ENCODE measurements at places on chromosomes 2 and 18.

DNA sequence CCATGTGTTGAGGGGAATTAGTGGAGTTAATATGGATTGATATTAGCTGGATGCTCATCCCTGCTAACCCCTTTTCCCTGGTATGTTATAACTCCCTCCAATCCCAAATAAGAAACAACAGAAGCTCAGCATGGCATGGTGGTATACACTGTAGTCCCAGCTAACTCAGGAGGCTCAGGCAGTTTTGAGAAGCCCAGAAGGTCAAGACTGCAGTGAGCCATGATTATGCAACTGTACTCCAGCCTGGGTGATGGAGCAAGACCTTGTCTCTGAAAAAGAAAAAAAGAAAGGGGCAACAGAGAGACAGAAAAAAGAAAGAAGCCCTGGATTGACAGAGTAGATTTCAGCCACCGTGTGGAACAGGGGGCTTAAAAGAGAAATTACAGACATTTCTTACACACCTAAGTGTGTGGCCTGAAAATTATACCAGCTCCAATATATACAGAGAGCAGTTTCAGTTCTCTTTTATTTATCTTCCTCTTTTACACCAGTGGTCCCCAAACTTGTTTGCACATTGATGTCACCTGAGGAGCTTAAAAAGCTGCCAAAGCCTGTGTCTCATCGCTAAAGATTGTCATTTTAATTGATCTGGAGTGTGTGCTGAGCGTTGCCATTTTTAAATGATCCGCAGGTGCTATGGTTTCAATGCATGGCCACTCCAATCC lies 203.6 kb downstream of the UBE2E3 start:
- DNase-seq, result no peak

GRCh38 chr2:116513991-116514390 lies 1300.5 kb upstream of the DDX18 start:
- DNase-seq, result no peak

- no peak for DNase-seq
These were observed 32.3 kb downstream of the FOSL2 start for GRCh38 chr2:28424799-28425463.

- no peak for DNase-seq
These were observed 51.6 kb downstream of the SPP2 start for GRCh38 chr2:234102112-234102511.

DNA sequence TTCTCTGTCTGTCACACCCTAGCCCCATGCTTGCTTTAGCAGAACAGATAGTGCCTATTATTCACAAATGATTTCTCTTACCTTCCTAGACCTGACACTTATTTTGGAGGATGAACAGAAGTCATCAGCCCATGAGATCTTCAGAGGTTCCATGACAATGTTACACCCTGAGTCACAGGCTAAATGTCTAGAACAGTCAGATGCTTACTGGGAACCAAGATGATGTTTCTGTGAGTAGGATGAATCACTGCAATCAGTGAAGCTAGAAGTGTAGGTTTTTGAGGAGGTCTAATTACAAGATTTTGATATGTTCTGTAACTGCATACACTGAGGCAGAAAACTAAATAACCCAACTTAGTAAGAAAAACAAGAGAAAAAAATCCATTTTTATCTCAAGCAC lies 123.0 kb upstream of the THUMPD2 start:
- DNase-seq, result no peak

DNA sequence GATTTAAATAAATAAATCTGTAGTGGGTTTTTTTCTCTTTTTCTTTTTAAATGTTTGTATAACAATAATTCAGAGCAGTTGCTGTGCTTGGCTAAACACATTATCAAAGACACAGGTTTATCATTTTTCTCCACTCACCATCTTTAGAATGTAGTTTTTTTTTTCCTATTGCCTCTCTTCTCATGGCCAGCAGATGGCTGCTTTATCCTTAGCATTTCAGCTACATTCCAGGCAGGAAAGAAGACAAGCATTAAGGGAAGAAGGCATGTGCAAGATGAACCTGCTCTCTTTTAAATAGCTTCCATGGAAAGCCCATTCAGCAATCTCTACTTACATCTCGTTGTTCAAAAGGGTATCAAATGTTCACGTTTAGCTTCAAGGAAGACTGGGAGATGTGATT lies 42.6 kb downstream of the ARHGAP15 start:
- DNase-seq, result peak; percentile 34

DNA sequence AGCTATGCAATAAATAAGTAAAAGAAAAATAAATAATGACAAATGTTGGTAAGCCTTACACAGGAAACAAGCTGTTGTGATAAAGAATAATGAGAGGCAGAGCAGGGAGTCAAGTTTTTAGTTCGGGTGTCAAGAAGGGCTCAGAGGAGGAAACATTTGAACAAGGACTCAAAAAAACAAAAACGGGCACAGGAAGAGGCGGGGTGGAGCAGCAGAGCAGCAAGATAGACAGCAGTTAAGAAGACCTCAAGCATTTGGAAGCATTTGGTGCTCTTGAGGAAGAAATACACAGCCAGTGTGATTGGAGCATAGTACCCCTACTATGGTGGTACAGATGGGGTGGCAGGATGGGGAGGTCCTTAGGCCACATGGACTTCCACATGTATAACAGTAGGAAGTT lies 2.8 kb downstream of the TMEM169 start:
- DNase-seq, result no peak

DNA sequence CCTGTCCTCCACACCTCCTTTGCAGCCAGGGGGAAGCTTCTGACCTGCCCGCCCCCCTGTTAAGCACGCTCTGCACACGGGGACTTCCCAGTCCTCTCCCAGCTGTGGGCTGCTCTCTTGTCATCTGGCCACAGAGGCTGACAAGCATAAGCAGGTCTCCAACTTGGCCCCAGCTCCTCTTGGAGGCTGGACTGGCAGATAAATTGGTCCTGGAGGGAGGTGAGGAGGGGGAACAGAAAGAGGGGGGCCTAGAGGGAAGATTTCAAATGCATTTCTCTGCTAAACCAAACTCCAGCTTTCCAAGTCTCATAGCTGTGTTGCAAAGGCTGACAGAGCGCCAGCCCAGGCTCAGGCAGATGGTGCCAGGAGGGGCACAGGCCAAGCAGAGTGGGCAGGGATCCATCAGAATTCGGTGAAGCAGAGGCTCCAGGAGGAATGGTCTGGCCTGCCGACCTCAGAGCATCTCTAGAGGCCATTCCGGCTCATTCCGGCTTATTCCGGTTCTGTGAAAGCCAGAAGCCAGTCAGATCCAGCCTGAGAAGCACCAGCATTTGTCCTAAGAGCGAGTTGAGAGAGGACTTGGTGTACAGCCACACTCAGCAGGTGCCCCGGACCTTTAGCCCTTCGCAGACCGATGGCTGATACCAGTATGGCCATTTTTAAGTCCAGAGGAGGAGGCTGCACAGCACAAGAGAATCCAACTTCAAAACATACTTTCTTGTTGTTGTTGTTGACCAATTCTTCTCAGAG lies 508.9 kb upstream of the MYT1L start:
- DNase-seq, result no peak

DNA sequence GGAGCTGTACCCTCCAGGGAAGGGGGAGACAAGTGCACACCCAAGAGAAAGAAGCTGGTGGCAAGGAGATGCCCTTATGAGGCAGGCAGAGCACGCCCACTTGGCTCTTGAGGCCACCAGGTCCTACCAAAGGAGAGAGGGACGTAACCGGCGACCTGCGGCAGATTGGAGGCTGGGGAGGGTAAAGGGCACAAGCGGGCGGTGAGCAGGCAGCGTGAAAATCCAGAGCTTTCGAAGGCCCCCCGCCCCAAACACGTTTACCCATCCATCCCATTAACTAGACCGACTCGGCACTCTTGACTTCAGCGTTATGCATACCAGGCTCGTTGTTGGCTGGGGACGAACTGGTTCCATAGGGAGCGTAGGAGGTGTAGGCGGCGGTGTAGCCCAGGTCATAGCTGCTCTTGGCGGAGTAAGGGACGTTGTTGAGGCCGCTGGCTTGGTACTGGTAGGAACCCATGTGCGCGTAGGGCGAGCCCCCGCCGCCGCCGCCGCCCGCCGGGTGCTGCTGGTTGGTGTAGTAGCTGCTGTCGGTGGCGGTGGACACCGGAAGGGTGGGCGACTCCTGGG lies 794 bp downstream of the DLX2 start:
- DNase-seq, result no peak

DNA sequence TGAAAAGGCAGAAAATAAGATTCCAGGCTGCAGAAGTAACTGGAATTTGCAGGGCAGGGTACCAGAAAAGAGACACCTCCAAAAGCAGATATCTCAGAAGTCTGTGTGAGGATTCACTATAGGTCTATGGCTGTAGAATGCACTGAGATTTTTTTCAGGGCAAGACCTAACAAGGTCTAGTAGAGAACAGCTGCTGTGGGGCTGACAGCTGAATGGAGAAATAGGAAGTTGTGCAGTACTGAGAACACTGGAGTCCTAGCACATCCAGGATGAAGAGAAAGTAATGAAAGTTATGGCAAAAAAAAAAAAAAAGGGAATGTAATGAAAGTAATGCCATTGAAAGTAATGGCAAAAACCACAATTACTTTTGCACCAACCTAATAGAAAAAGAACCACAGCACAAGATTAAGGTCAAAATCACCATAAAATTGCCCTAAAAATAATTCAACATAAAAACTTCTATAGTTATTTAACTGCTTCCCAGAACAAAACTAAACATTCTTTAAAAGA lies 57.3 kb downstream of the CPO start:
- DNase-seq, result no peak

- peak; percentile 9 for DNase-seq
These were observed 112.2 kb downstream of the OSBPL6 start for GRCh38 chr2:178306352-178307073.

DNA sequence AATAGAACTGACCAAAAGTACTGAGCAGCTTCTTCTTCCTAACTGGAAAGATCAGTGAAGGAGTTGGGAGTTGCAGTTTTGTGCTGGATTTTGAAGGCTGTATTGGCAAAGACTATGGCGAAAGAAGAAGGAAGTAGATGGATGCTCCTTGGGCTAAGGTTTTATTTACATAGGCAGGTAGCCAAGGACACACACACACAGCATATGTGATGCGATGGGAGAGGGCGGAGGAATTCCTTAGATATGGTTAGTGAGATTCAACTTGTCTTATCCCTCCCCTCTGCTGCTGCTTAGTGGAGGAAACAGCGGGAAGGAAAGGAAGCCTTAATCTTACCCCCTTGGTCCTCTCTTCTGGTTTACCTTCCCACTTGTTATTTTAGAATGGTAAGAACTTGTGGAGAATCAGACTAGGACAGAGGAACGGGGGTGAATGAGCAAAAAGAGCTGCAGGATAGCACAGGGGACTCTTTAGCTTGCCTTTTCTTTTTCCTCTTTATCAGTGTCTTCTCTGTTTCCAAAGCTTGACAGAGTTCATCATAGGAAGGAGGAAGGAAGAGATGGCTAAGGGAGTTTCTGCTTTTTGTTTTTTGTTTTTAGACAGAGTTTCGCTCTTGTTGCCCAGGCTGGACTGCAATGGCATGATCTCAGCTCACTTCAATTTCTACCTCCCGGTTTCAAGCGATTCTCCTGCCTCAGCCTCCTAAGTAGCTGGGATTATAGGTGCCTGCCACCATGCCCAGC lies 87.9 kb downstream of the OSBPL6 start:
- DNase-seq, result no peak

DNA sequence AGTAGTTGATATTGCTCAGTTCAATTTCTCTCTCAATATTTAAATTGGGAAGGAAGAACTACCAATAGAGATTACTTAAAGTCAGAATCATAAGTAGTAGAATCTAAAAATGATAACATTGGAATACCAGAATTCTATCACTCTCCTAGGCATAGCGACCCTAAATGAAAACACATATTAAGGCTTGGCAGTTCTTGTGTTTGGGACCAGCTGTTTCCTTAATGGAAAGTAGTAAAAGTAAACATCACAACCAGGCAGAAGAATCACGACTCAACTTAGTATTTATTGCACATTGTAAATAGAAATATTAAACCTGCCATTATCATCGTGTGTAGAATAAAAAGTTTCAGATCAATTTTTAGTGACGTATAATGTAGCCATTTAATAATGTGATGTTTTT lies 117.5 kb downstream of the SPHKAP start:
- DNase-seq, result no peak

DNA sequence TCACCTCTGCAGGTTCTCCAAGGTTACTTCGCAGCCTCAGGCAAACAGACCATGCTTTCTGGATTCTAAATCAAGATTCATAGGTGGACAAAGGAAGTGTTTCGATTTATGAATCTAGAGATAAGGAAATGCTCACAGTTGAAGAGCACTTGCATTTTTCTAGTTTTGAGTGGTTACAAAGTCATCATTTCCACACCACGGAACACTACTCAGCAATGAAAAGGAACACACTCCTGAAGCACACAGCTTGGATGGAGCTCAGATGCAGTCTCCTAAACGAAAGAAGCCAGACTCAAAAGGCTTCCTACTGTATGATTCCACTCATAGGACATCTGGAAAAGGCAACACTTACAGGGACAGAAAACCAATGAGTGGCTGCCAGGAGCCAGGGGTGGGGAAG lies 31.7 kb downstream of the SDC1 start:
- DNase-seq, result no peak

DNA sequence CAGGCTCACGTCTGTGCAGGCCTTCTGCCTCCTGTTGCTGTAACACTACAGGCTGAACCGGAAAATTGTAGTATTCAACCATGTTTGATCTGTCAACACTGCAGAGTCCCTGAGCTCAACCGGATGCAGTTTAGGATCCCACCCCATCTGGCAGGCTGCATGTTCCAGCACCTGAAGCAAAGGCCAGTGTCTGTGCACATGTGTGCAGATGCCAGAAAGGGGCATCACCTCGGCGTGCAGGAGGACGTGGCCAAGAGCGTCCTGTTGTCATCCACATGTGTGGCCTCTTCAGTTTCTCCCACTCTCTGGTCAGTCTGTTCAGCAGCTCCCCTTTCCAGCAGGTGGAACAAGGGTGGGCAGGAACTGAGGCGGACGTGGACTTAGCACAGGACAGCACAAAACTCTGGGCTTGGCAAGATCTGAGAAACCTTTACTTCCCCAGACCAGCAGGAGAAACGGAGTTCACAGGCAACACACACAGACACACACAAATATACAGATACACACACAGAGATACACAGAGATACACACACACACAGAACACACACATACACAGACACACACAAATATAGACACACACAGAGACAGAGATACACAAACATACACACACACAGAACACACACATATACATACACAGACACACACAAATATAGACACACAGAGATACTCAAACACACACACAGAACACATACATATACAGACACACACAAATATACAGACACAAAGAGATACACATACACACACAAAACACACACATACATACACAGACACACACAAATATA lies 111.3 kb downstream of the NDUFA10 start:
- DNase-seq, result no peak

DNA sequence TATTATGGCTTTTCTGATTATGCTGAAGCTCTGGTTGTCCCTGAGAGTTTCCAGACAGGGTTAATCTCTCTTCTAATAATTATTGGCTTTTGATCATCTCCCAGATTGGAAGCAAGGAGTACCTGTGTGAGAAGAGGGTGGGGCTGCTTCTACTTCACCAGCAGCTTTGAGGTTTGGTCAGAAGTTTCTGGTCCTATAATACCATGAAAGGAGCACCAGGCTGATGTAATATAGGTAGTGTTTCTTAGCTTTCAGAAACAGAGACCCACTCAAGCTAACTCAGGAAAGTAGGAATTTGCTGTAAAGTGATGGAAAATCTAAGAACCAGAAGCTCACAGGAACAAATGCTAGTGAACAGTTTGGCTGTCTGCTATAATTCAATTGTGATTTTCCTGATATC lies 57.6 kb downstream of the SGPP2 start:
- no peak for DNase-seq

GRCh38 chr2:66853-67252 lies 20.5 kb upstream of the FAM110C start:
- DNase-seq, result no peak
